ENCODE measurements at places on chromosomes 16 and 17.

GRCh38 chr16:31507617-31507928 is 618 bp downstream of the RUSF1 start:
- DNase-seq, result no peak

DNA sequence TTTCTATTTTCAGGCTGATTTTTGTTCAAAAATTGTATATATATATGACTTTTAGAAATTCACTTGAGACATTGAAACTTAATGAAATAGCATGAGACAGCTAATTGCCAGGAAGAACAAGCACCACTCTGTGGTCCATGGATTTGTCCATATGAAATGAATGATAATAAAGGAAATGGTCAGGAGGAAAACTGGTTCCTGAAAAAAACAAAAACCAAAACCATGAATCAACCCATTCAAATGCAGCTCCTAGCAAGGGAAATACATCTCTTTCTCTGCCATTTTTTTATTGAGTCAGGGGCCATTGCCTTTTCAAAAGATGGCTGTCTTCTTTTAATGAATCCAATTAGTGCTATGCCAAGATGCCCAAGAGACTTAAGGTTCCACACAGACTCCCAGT is 230.7 kb downstream of the SLC39A11 start:
- DNase-seq, result no peak

GRCh38 chr17:21674242-21674731 is 18.0 kb upstream of the KCNJ18 start:
- DNase-seq, result no peak

DNA sequence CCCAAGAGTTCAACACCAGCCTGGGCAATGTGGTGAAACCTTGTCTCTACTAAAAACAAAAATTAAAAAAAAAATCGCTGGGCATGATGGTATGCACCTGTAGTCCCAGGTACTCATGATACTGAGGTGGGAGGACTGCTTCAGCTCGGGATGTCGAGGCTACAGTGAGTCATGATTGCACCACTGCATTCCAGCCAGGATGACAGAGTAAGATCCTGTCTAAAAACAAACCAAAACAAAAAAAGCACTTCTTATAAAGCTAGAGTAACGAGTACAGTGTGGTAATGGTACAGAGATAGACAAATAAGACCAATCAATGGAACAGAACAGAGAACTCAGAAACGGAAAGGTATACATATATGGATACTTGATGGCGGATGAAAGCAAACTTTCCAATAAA is 4.4 kb downstream of the NSMCE1 start:
- peak; percentile 86 for DNase-seq

- no peak for DNase-seq
Measured at GRCh38 chr17:14033166-14033565, 36.1 kb upstream of the COX10 start.

DNA sequence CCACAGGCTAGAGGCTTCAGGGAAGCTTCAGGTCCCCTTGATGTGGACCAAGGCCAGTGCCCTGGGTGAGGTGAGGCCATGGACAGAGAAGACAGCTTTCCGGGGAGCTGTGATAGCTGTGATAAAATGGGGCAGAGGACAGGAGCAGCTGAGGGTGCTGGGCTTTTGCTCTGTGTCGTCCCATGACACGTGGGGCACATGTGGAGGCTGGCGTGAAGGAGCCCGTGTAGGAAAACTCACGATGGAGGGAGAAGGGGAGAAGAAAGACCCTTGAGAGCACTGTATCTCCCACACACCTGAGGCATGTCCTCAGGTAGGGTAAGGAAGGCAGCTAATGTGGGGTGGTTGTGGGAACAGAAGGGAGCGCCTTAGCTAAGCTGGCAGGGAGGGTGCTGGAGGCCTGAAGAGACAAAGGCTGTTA is 21.3 kb downstream of the B9D1 start:
- no peak for DNase-seq

- no peak for DNase-seq
Measured at GRCh38 chr17:58005728-58006559, 1.1 kb downstream of the SRSF1 start.

DNA sequence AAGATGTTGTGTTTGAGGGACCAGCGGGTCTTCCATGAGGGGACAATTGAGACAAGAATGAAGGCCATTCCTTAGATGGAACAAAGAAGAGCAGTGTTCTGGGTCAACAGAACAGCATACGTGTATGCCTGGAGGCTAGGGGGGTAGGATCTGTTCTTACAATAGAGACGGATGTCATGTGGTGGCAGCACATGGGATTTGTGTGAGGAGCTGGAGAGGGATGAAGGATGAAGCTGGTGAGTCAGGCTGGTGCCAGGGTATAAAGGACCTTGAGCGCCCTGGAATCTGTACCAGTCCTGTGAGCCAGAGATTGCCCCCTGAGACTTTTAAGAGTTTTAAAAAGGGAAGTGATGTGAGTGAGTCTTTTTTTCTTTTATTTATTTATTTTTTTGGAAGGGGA is 22.8 kb upstream of the WFDC1 start:
- no peak for DNase-seq

- DNase-seq, result no peak
Measured at GRCh38 chr16:85724936-85725335, 26.0 kb downstream of the C16orf74 start.

Data from fibroblast of pulmonary artery (primary cell).